ENCODE measurements at places on chromosomes 7 and 10.

- DNase-seq, result no peak
These were observed 43.6 kb upstream of the AP5Z1 start for GRCh38 chr7:4731803-4732202.

DNA sequence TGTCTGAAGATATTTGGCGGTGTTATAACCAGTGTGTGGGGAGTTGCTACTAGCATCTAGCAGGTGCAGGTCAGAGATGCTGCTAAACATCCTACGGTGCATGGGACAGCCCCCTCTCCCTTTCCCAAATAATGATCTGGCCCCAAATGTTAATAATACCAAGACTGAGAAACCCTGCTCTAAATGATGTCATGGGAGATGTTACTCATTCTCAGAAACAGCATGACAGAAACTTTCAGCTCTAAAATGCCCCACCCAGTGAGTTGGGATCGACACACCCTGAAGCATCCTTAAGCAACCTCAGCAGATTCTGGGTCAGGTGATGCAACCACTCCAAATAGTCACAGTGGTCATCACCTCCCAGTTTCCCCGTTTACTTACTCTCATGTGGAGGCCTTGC lies 108.8 kb upstream of the MPP7 start:
- DNase-seq, result no peak

GRCh38 chr7:64632029-64632428 lies 33.9 kb upstream of the ZNF107 start:
- DNase-seq, result no peak

GRCh38 chr7:74511345-74511744 lies 57.6 kb downstream of the GTF2IRD1 start:
- DNase-seq, result no peak

- DNase-seq, result no peak
These were observed 23.6 kb downstream of the MCM10 start for GRCh38 chr10:13184730-13185514.

GRCh38 chr7:80372415-80372814 lies 139.4 kb downstream of the GNAT3 start:
- DNase-seq, result peak; percentile 87

GRCh38 chr10:93415693-93416092 lies 66.4 kb downstream of the MYOF start:
- no peak for DNase-seq

- no peak for DNase-seq
These were observed 157.3 kb upstream of the NPVF start for GRCh38 chr7:25385506-25386136.

GRCh38 chr7:137001041-137001440 lies 132.6 kb downstream of the CHRM2 start:
- peak; percentile 58 for DNase-seq

GRCh38 chr7:117630501-117630900 lies 150.7 kb downstream of the CFTR start:
- no peak for DNase-seq

- DNase-seq, result no peak
These were observed 53.9 kb downstream of the ACADSB start for GRCh38 chr10:123062726-123063125.

GRCh38 chr7:157255201-157255606 lies 81.6 kb upstream of the DNAJB6 start:
- peak; percentile 49 for DNase-seq

GRCh38 chr10:88116481-88116880 lies 253.1 kb downstream of the PTEN start:
- no peak for DNase-seq

GRCh38 chr10:71220689-71221540 lies 8.5 kb downstream of the UNC5B start:
- DNase-seq, result no peak

- DNase-seq, result peak; percentile 63
These were observed 67.4 kb upstream of the SLC35G1 start for GRCh38 chr10:93826355-93826754.

GRCh38 chr10:33157103-33157502 lies 177.4 kb downstream of the NRP1 start:
- peak; percentile 74 for DNase-seq

DNA sequence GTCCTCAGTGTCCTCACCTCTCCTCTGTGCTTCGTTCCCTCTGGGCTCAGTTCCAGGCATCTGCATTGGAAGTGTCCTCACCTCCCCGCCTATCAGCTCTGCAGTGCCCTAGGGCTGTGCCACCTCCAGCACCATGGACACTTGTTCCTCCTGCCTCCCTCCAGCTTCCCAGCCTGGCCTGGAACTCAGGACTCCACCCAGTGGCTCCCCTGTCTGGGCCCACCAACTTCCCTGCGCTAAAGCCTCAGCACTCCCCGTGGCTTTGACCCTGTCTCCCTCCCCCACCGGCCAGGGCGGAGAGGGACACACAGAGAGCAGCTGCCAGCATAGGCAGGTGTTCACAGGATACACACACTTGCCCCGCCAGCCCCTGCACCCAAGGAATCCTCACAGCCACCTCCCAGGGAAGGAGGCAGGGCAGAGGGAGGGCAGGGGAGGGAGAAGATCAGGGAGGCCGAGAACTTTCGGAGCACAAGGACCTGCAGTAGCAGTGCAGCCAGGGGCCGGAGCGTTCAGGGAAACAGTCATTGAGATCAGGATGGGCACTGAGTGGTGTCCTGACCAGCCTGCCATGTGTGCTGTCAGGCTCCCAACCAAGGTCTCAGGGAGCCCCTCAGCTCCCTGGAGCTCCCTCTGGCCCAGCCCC lies 31.3 kb downstream of the ANXA8 start:
- DNase-seq, result no peak

DNA sequence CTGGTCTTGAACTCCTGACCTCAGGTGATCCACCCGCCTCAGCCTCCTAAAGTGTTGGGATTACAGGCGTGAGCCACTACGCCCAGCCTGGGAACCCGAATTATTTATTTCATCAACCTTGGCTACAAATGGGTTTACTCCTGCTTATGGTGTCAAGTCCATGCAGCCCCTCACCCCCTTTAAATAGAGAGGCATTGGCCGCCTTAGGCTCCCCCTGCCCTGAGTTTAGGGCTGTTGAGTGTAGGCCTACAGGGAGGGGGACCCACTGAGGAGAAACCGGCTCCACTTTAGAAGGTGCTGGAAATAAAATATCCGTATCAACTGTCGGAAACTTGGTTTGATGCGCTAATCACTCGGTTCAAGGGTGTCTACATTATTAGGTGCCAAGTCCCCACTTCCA lies 8.7 kb upstream of the SP8 start:
- DNase-seq, result no peak

GRCh38 chr10:35447693-35448407 lies 111.5 kb downstream of the CCNY start:
- peak; percentile 82 for DNase-seq

- no peak for DNase-seq
These were observed 1558.1 kb upstream of the LRRTM3 start for GRCh38 chr10:65367706-65368105.

DNA sequence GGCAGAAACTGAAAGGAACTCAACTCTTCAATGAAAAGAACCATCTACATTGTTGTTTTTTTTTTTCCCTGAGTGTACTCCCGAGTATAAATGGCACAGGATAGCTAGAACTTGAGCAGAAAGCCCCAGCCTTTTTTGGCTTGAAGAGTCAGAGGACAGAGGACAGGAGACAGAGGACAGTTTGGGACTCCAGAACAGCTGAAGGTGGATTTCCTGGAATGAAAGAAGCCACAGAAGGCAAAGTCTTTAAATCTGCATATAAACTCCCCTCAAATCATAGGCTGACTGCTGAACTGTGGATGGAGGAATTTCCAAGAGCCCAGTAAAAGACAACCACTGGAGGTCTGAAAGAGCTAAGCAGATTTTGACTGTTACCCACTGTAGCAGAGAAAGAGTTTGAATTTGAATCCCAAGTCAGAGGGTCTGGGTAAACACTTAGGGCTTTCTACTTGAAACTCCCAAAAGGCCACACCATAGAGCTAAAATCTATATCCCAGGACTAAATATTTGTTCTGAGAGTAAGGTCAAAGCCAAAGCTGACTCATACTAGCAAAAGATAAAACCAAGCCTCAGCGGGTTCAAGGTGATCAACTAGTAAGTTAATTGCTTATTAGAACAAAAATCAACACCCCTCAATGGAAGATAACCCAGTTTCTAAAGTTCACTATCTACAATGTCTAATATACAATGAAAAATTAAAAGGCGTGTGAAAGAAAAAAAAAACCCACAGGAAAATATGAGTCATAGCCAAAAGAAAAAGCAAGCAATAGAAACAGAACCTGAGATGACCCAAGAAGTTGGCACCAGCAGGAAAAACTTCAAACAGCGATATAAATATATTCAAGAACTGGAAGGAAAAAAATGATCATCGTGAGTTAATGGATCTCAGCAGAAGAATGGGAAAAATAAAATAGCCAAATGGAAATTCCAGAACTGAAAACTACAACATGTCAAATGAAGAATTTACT lies 1.8 kb upstream of the OPN1SW start:
- peak; percentile 53 for DNase-seq

DNA sequence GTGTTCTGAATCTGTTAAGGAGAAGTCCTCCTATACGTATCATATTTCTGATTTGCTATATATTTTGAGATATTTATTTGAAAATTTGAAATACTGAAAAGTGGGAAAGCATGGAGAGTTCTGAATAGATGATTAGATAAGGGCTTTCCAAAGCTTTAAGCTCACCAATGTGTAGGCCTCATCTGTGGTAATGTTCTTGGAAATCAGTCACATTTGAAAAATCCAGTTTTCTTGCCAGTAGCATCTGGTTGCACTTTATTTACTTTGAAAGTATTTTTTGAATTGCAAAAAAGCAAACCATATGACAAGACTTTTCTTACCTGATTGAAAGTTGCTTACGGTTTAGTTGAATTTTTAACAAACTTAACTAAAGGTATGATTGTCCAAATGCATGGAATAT lies 21.7 kb downstream of the ADD3 start:
- DNase-seq, result no peak

GRCh38 chr7:44767912-44768627 lies 19.4 kb downstream of the ZMIZ2 start:
- DNase-seq, result peak; percentile 87

- no peak for DNase-seq
These were observed 12.6 kb downstream of the DPYSL4 start for GRCh38 chr10:132199268-132199853.

DNA sequence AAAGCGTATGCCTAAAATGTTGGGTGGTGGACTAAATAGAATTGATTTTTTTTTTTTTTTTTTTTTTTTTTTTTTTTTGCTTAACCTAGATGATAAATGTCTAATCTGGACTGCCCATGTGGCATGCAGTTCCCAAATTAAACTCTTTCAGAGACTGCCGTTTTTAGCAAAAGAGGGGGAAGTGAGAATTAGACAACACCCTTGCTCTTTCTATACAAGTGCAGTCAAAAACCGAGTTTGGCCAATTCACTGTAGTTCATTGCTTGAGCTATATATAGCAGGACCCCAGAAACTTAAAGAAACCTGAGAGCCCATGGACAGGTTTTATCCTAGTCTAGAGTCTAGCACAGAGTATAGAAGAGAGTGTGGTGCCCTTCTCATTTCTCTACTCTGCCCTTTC lies 141.9 kb downstream of the GRM3 start:
- no peak for DNase-seq

Data from choroid plexus epithelial cell (primary cell).